ENCODE measurements at places on chromosomes 16 and 17.

DNA sequence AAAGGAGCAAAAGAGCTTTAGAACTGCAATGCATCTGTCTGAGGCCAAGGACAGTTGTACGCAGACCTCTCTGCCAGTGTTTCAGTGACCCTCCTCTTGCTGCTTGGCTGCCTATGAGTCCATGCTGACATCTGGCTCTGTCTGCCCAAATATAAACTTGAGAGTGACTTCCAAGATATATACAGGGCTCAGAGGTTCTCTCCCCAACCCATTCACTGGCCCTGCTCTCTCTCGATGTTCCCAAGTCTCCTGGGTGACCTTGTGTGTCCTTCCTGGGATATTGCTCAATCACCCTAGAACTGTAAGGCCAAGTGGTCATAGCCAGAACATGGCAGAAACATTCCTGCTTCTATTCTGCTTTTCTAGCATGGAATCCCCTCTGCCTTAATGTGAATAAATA lies 716.3 kb downstream of the WWOX start:
- no peak for DNase-seq

- DNase-seq: no peak
Measured at GRCh38 chr17:83145831-83146230, 66.4 kb downstream of the METRNL start.

DNA sequence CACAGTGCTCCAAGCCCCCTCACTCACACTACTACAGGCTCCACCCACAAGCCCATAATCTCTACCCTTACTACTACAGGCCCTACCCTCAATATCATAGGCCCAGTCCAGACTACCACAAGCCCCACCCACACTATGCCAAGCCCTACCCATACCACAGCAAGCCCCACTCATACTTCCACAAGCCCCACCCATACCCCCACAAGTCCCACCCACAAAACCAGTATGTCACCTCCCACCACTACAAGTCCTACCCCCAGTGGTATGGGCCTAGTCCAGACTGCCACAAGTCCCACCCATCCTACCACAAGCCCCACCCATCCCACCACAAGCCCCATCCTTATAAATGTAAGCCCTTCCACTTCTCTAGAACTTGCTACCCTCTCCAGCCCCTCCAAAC lies 13.8 kb downstream of the RIPOR1 start:
- DNase-seq: peak; percentile 96

GRCh38 chr16:11258553-11259492 lies 2.8 kb upstream of the SOCS1 start:
- DNase-seq: peak; percentile 81

DNA sequence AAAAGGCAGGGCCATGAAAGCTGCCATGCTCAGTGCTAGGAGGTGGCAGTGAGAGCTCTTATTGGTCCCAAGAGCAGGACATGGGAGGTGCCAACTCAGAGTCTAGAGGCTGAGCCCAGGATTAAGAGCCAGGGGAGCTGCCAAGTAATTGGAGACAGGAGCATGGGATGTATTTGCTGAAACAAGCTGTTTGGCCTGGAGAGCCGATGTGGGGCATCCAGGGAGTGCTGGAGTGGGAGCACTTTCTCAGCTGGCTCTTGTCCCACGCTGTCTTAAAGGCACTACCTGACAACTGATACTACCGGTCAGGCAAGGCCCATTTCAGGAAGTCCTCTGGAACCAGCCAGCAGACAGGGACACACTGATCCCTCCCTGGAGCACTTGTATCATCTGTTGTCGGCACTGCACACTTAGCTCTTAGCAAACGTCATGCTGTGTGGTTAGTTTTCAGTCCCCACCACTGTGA lies 19.3 kb downstream of the ANKFN1 start:
- DNase-seq: no peak
